ENCODE measurements at places on chromosomes 7 and 10.

DNA sequence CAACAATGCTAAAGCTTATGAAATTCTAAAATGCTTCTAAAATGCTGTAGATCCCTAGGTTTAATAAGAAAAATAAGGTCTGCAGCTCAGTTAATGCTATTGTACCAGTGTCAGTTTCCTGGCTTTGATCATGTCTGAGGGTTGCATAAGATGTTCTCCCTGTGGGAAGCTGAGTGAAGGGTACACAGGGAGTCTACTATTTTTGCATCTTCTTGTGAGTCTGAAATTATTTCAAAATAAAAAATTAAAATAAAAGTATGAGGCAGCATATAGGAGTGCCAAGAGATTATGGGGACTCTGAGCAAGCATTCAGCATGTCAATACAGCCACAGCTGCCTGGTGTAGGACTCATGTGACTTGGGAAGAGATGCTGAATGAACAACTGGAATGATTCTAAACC is 14.7 kb downstream of the CHST15 start:
- no peak for DNase-seq

DNA sequence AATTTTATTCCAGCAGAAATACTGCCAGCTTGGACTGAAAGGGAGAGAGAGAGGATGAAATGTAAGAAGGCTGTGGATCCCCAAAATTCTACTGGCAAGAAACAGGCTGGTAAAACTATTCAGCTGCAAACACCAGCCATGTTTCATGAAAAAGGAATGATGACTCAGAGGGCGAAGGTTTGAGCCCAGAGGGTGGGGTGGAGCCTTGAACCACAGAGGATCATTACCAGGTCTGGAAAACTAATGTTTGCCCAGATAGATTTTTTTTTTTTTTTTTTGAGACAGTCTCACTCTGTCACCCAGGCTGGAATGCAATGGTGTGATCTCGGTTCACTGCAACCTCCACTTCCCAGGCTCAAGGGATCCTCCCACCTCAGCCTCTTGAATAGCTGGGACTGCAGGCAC is 41.7 kb upstream of the NRF1 start:
- DNase-seq, result peak; percentile 60

GRCh38 chr7:54946764-54947163 is 72.1 kb upstream of the EGFR start:
- DNase-seq, result no peak

DNA sequence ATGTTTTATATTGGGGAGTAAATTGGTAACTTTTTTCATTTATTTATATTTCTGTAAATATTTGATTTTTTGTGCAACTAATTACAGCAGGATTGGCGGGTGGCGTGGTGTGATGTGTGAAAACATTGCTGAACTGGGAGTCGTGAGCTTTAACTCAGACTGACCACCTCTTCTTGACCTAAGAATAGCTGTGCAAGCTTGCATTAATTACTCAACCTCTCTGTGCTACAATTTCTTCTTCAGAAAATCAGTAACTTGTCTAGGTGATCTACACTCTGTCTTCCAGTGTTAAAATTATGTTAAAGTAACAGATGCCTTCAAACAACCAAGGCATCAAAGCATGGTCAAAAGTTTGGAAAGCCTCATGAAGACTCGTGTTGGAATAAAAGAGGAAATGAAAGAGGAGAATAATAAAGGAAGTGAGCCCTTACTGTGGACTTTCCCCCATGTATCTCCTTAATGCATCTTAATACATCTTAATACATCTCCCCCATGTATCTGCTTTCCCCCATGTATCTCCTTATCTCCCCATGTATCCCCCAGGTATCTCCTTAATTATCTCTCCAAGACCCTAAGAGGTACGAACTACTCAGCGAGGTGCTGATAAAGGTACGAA is 71.2 kb downstream of the SVIL start:
- DNase-seq, result no peak

- DNase-seq, result no peak
These were observed 172.0 kb upstream of the NOBOX start for GRCh38 chr7:144575456-144575855.

GRCh38 chr7:5697754-5698424 is 83.6 kb downstream of the RNF216 start:
- no peak for DNase-seq

- no peak for DNase-seq
These were observed 68.3 kb downstream of the MINDY3 start for GRCh38 chr10:15791816-15792524.

DNA sequence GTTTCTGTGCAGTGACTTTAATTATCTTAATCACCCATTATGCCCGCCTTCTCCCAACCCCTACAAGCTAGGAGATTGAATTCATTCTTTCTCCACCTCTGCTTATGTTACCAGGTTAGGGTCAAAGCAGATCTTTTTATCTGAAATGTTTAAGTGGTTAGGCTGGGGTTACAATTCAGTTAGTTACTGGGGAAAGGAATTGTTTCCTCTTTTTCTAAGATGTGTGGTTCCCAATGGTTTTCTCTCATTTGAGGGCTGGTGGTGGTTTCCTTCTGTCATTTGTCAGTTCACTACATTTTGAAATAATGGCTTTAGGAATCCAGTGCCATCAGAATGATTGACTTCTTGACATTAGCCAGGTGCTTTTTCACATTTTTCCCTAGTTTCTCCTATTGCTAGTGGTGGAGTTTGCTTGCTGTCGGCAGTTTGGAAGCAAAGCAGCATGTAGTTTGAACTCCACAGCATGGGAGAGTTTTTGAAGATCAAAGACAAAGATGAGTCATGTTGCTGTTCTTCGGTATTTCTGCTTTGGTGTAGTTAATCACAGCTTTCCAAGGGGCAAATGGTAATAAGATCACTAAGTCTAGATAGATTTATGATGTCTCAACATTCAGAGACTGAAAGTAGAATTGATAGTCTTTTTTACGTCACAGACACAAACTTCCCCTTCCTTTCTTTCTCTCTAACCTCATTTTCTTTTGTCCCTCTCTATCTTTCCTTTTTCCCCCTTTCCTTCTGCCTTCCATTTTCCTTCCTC is 168.2 kb downstream of the SND1 start:
- no peak for DNase-seq

DNA sequence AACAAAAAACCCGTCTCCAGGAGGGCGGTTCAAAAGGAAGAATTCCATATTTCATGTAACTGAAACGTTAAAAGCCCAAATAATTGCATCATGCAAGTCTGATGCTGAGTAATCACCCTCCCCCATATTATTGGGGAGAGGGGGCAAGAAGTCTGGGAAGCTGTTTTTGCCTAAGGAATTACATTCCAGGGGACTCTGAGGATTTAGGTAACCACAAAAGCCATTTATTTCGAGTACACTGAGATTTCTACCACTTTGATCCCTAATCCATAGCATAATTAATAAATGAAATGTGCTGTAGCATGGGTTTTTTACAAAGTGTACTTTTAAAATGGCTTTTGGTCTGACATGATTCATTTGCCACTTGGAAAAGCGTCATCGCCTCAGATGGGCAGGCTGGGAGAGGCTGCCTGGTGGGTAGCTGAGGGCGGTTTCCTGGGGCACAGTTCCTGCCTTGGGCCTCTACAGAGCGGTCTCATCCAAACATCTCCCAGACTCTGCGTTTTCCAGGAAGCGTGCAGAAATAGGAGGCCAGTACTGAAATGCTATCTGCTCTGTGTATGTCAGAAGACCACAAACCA is 106.5 kb downstream of the TCF7L2 start:
- DNase-seq, result no peak

- DNase-seq, result no peak
These were observed 49.6 kb upstream of the CSTF2T start for GRCh38 chr10:51748959-51749358.

- no peak for DNase-seq
These were observed 2.8 kb downstream of the FAM171A1 start for GRCh38 chr10:15368101-15368855.

GRCh38 chr10:35420044-35420443 is 83.7 kb downstream of the CCNY start:
- DNase-seq, result no peak

- no peak for DNase-seq
These were observed 6.4 kb downstream of the CCSER2 start for GRCh38 chr10:84334811-84335210.

GRCh38 chr10:50420196-50420595 is 168.9 kb upstream of the ASAH2 start:
- no peak for DNase-seq

GRCh38 chr7:78055001-78055573 is 256.5 kb downstream of the PHTF2 start:
- DNase-seq, result peak; percentile 29

DNA sequence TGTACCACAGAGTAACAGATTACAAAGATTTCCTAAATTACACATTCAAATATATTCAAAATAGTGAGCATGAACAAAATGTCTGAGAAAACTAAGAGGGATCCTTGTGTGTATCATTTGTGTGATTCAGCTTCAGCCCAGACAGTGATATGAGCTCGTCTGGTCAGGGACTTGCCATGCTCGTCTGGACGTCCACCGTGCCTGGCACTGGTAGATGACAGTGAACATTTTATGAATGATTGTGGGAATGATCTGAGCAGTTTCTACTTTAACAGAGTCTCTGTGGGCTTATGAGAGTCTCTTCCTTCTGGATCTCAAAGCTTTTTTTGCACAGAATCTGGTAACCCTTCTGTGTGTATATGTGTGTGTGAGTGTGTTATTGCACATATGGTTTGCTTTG is 34.2 kb upstream of the ANKRD2 start:
- no peak for DNase-seq

- peak; percentile 76 for DNase-seq
These were observed 20.4 kb downstream of the SH2B2 start for GRCh38 chr7:102306916-102307677.

DNA sequence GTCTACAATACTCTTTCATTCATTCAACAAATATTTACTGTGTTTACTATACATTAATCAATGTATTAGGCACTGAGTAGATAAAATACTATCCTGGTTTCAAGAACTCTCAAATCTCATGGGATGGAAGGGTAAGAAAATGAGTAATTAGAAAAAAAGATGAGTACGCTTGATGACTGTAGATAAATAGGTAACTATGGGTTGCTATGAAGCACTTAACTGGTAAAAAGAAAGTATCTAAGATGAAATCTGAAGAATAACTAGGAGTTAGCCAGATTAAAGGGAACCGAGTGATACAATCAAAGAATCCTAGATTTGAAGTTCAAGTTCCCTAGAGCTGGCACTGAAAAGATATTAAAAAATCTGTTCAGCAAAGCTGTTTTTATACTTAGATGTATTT is 62.1 kb downstream of the IQUB start:
- DNase-seq, result no peak

DNA sequence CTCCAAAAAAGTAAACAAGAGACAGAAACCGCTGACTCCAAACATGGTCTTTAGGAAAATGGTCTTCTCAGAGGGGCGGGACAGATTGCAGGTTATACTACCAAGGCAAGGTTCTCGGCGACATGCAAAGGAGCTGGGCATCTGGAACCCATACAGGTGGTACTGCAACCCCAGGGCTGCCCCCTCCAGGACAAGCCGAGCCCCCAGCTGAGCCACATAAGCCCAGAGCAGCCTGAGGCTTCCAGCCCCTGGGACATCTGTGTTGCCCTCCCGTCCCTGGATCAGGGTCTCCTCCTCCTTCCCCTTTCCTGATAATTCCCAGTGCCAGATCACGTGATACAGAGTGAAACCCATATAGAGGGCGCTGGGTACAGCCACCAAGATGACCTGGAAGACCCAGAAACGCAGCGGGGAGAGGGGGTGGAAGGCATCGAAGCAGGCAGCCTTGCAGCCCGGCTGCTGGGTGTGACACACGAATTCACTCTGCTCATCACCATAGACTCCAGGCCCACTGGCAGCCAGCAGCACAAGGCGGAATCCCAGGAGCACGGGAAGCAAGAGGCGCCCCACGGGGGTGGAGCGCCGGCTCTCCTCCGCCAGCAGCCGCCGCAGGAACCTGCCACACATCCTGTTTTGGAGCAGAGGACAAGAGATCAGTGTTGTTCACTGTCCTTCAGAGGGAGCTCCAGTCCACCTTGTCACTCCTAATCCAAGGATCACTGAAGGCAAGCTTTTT is at the start of gene GJC3:
Gene GJC3 (minus strand): TSS at position 627 of the 736 bp plus-strand sequence. CDS start 0 bp downstream, at position 627.
- DNase-seq, result peak; percentile 77

DNA sequence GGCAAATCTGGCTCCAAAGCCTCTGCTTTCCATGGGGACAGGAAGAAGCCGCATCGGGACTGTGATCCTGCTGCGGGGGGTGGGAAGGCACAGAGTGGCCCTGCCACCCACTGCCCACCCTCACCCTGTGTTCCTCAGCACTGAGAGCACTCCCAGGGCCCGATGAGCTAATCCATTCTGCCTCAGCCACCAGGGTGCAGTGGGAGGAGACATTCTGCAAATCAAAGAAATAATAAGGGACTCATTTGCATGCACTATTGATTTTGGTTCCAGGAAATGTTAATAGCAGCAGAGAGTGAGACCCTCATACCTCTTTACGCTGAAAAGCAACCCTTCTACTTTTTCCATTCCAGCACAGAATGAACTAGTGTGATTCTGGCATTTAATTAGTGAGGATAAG is 572.8 kb downstream of the INHBA start:
- DNase-seq, result no peak

- peak; percentile 51 for DNase-seq
These were observed 2.2 kb downstream of the OPTN start for GRCh38 chr10:13102002-13102794.

DNA sequence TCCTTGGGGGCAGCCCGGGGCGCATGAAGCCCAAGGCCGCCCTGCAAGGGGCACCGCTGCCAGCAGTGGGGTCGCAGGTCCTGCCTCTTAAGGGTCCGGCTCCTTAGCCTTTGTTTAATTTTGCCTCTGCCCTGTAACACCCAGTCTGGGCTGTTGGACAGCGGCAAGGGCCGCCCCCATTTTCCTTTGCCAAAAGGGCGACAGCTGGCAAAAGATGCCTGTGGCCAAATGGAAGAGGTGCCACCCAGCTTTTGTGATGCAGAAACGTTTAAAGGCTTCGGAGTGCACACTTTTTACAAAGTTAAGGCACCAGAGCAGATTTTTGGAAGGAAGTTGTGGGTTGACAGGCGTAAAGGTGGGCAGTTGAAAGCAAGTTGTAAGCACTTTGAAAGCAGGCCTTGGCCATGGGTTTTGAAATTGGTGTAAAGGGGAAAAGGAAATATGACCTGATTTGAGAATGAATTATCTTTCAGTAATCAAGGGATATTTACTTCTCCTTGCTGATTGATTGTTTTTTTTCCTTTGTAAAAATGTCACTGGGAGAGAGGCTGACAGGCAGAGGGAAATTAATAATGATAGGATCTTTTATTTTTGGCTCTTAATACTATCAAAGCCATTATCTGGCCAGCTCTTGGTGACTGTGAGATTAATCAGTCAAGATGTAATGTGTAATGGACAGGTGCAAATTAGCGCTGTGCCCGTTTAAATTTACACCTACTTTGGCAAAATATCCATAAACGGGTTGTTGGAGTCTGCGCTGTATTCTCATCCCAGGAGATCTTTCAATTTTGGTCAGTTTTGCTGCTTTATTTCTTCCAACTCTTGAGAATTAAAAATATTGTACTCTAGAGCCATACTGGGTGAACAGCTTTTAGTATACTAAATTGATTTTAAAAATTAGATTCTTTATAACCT is 1.2 kb downstream of the CASD1 start:
- DNase-seq, result peak; percentile 36

- DNase-seq, result no peak
These were observed 87.8 kb downstream of the TBXAS1 start for GRCh38 chr7:139916717-139917395.
